ENCODE measurements at places on chromosomes 7 and 10.

GRCh38 chr10:130689743-130690626, 553.8 kb downstream of the GLRX3 start:
- DNase-seq, result no peak
- H3K27ac ChIP-seq, result no peak overlapping the region
- no peaks in the 10 kb centered on the region for H3K4me1 ChIP-seq

DNA sequence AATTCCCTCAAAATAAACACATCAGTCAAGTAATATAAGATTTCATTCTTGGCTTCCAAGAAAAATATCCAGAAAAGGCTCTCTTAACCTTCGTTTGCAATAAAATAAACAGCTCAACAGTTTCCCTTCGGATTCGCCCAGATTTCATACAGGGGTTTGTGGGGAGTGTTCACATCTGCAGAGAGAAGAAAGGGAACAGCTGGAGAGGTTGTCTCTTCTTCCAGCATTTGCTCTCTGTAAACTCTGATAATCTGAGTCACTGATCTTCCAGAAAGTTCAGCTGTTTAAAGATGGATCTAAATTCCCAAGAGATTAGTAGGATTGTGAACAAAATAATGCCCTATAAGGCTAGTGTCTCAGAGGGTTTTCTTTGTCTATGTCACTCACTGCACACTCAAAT, 277.9 kb downstream of the HPSE2 start:
- H3K4me3 ChIP-seq, result peak overlapping the region; percentile 17
- H3K36me3 ChIP-seq, result no peaks in the 10 kb centered on the region
- H3K4me1 ChIP-seq, result peaks cover 29% of the 10 kb centered on the region

DNA sequence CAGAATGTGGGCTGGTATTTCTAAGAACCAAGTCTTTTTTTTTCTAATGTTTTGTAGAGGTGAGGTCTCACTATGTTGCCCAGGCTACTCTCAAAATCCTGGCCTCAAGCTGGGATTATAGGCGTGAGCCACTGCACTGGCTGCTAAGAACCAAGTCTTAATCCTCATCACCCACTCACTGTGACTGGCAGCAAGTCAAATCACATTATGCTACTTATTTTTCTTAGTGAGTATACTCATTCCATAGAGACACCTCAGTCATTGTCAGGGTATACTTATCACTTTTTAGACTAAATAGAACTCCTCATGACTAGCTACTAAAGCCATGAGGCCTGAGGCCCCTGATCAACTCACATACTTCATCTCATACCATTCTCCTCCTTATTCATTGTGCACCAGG, 116.1 kb downstream of the STRA8 start:
- DNase-seq, result peak; percentile 17
- peaks cover 7% of the 10 kb centered on the region for H3K27me3 ChIP-seq
- no peak overlapping the region for H3K27ac ChIP-seq
- H3K4me3 ChIP-seq, result no peak overlapping the region

DNA sequence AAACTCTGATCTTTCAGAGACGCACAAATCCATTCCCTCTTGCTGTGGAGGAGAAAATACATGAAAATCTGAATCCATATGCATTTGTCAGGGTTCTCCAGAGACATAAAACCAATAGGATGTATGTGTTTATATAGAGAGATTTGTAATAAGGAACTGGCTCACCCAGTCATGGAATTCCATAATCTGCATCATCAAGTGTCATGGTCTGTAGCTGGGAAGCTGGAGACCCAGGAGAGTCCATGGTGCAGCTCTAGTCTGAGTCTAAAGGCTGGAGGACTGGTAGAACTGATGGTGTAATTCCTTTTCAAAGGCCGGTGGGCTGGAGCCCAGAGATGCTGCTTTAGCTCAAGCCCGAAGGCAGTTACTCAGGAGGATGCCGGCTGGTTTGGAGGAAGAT, 134.0 kb downstream of the TCF7L2 start:
- peak overlapping the region; percentile 71 for H3K27ac ChIP-seq
- H3K4me3 ChIP-seq, result 0 out of 2 replicates have a peak overlapping the region, but pooled peaks have one; percentile 13
- peaks cover 54% of the 10 kb centered on the region for H3K4me1 ChIP-seq
- peaks cover 14% of the 10 kb centered on the region for H3K36me3 ChIP-seq
- peaks cover 7% of the 10 kb centered on the region for H3K27me3 ChIP-seq
- peak; percentile 16 for DNase-seq

- peaks cover 2% of the 10 kb centered on the region for H3K27me3 ChIP-seq
- H3K4me1 ChIP-seq, result peaks cover 6% of the 10 kb centered on the region
- peak; percentile 36 for DNase-seq
- no peak overlapping the region for H3K4me3 ChIP-seq
These were observed 10.0 kb upstream of the TSPAN12 start for GRCh38 chr7:120867932-120868331.

- DNase-seq, result no peak
- no peak overlapping the region for H3K27ac ChIP-seq
- peaks cover 11% of the 10 kb centered on the region for H3K4me1 ChIP-seq
- H3K36me3 ChIP-seq, result no peaks in the 10 kb centered on the region
- H3K4me3 ChIP-seq, result no peak overlapping the region
- H3K27me3 ChIP-seq, result no peaks in the 10 kb centered on the region
These were observed 425.4 kb downstream of the EXOC4 start for GRCh38 chr7:133678137-133678814.

GRCh38 chr10:12259988-12260387, 64.0 kb downstream of the CDC123 start:
- peaks cover 5% of the 10 kb centered on the region for H3K4me1 ChIP-seq
- H3K4me3 ChIP-seq, result no peak overlapping the region
- H3K27ac ChIP-seq, result no peak overlapping the region
- 0 out of 2 replicates have a peak, but pooled peaks cover 4% of the 10 kb centered on the region for H3K36me3 ChIP-seq

DNA sequence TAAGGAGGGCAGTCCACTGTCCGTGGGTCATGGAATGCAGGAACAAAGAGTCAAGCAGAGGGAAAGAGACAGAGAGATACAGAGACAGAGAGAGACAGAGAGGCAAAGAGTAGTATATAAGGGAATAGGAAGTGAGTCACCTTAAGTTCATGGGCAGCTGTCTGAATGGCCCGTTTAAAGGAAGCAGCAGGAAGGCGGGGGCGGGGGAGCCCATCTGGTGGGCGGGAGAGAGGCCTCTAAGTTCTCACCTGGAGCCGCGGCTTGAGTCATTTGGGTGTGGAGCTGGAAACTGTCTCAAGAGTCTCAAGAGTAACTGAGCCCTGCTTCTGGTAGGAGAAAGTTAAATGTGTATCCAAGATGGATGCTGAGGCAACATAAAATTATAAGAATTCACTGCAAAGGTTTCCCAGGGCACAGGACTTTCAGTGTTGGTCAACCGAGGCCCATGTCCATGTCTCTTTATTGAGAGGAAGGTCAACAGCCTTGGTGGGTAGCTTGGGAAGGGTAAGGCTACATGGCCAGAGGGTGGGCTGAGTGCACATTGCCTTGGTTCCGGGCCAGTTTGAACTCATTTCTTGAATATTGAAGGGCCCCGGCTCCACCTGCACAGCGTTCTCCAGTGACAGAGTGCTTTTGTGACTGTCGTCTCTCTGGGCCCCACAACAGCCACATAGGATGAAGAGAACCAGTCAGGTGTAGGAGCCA, 85.5 kb upstream of the CACUL1 start:
- no peaks in the 10 kb centered on the region for H3K36me3 ChIP-seq
- H3K4me1 ChIP-seq, result peaks cover 8% of the 10 kb centered on the region
- DNase-seq, result no peak
- no peak overlapping the region for H3K4me3 ChIP-seq
- no peak overlapping the region for H3K27ac ChIP-seq

- no peak overlapping the region for H3K27ac ChIP-seq
- H3K4me1 ChIP-seq, result peaks cover 13% of the 10 kb centered on the region
- DNase-seq, result no peak
- no peaks in the 10 kb centered on the region for H3K27me3 ChIP-seq
- H3K4me3 ChIP-seq, result no peak overlapping the region
- H3K36me3 ChIP-seq, result peaks cover 34% of the 10 kb centered on the region
These were observed 72.8 kb downstream of the GNA12 start for GRCh38 chr7:2771274-2771731.

DNA sequence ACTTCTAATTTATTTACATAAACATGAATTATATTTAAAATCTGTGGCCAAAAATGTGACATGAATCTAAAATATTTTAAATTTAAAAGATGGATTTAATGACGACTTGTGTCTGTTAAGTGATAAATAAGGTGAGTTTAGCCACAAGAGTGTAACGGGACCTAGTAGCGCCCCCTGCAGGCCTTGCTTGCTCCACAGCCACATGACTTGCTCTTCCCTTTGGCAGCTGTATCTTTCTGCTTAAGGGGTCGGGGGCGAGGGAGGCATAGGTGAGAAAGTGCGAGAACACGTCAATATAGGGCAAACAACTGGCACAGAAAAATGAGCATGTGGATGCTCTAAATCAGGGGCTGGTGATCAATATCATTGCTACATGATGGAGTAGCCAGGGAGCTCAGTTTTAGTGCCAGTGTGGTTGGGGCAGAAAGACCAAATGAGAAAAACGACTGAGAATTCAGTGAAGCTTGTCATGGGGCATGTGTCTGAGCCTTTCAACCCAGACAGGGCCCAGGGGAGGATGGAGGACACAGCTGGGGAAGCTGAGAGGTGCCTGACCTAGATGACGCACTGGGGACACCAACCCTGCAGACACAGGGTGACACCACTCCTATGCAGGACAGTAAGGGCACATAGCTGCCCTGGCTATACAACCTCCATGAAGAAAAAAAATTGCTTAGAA, 49.8 kb downstream of the PAXIP1 start:
- no peak overlapping the region for H3K27ac ChIP-seq
- no peaks in the 10 kb centered on the region for H3K27me3 ChIP-seq
- H3K4me1 ChIP-seq, result no peaks in the 10 kb centered on the region
- no peak overlapping the region for H3K4me3 ChIP-seq

- H3K4me1 ChIP-seq, result peaks cover 27% of the 10 kb centered on the region
- no peak for DNase-seq
- no peaks in the 10 kb centered on the region for H3K36me3 ChIP-seq
These were observed 181.1 kb upstream of the ASAH2 start for GRCh38 chr10:50432211-50433009.

DNA sequence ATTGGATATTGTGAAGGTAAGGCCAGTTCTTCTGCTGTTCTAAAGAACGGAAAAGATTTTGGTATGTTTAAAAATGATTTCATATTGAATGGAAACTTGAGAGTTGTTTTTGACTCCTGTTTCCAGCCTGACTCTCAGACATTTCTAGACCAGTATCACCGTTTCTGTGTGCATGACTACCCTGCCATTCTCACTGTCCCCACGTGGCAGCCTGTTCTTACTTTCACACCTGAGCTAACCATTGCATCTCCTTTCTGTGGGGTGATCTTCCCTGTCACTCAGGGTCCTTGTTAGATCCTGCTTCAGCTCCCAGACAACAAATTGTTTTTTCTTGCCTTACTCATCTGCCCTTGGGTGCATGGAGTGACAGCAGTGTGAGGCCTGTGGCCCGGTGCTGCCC, 38.9 kb downstream of the GLRX3 start:
- DNase-seq, result no peak
- H3K36me3 ChIP-seq, result peaks cover 29% of the 10 kb centered on the region
- peaks cover 5% of the 10 kb centered on the region for H3K4me1 ChIP-seq

- no peak for DNase-seq
- H3K36me3 ChIP-seq, result no peaks in the 10 kb centered on the region
- H3K4me1 ChIP-seq, result peaks cover 13% of the 10 kb centered on the region
- H3K27ac ChIP-seq, result no peak overlapping the region
These were observed 2.0 kb downstream of the XRCC2 start for GRCh38 chr7:152673897-152674296.

DNA sequence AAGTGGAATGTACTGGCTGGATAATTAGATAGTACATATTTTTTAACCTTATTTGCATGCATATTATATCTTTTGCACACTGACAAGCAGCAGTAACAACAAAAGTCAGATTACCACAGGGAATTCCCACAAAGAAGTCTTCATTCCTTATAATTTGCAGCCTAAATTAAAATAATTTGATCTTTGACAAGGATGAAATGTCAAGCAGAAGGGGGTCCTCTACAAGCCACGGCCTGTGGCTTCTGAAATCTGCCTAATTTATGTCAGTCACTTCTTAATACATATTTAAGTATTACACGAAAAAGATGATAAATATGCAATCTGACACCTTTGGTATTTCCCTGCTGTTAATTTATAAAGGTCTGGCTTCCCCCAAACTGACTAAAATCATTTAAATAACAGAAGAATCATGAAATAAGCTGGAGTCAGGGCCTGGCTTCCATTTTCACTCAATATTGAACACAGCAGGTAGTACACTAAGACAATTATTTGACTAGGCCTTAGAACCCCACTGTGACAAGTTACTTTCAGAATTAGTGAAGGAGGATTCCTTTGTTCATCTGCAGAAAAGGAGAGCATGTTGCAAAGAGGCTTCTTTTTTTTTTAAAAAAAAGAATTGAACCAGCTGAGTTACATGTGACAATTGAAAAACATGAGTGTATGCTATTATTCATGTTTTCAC, 351.1 kb upstream of the ETV1 start:
- no peaks in the 10 kb centered on the region for H3K4me1 ChIP-seq
- H3K36me3 ChIP-seq, result no peaks in the 10 kb centered on the region
- no peak for DNase-seq
- H3K27me3 ChIP-seq, result no peaks in the 10 kb centered on the region
- no peak overlapping the region for H3K27ac ChIP-seq

DNA sequence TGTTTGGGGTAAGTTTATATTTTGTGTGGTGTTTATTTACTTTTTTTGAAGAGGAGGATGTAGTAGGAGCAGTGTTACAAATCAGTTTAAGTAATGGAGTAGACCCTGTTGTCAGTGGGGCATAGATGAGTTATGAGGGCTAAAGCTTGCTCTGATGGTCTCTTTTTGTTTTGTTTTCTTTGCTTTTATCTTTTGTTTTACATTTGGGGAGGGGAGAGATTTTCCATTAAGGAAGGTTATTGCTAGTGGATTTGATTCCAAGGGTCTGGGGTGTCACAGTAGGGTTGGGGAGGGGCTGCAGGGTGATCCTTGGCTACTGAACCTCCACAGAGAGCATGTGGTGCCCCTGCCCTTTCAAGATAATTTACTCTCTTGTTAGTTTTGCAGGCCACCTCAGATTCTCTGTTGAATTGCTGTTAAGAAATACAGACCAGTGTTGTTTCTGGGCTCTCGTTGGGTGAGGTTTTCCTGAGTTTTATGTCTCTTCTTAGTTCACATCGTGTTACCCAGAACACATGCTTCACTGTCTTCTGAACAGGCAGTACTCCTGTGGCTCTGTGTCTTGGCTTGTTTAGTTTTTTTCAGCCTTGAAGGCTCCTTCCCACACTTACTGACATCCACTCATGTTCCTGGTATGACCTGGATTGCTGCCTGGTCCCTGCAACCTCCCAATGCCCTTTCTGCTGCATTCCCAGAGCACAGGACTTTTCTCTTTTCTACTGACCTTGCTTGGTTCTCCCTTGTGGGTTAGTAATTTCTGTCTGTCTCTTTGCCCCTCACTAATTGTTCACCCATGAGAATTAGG, 4.2 kb downstream of the KIFBP start:
- H3K4me1 ChIP-seq, result peaks cover 59% of the 10 kb centered on the region
- peak; percentile 93 for DNase-seq
- peak overlapping the region; percentile 74 for H3K4me3 ChIP-seq
- H3K27me3 ChIP-seq, result peaks cover 5% of the 10 kb centered on the region
- peak overlapping the region; percentile 87 for H3K27ac ChIP-seq
- H3K36me3 ChIP-seq, result peaks cover 23% of the 10 kb centered on the region

- H3K27me3 ChIP-seq, result peaks cover under 1% of the 10 kb centered on the region
- H3K27ac ChIP-seq, result peak within 1 kb of the TSS; percentile 95
- H3K36me3 ChIP-seq, result peaks cover 20% of the 10 kb centered on the region
- H3K4me1 ChIP-seq, result peaks cover 18% of the 10 kb centered on the region
- DNase-seq, result peak; percentile 84
- H3K4me3 ChIP-seq, result peak within 1 kb of the TSS; percentile 96
These were observed at the start of gene TRIP6 for GRCh38 chr7:100867040-100867775. TSS of gene TRIP6 (plus strand) at chr7:100867387. CDS start at chr7:100867498, 111 bp downstream.

- H3K27ac ChIP-seq, result no peak overlapping the region
- H3K36me3 ChIP-seq, result no peaks in the 10 kb centered on the region
These were observed 76.8 kb downstream of the TFEC start for GRCh38 chr7:115953592-115954255.
